ENCODE measurements at places on chromosomes 3 and 15. TPM values are rescaled to one million over a fixed set of nuclear protein-coding genes. Genes with fewer than 3 reads are reported as not detected.

- no peak for DNase-seq
These were observed 11.9 kb downstream of the ANXA2 start for GRCh38 chr15:60385620-60386552.

DNA sequence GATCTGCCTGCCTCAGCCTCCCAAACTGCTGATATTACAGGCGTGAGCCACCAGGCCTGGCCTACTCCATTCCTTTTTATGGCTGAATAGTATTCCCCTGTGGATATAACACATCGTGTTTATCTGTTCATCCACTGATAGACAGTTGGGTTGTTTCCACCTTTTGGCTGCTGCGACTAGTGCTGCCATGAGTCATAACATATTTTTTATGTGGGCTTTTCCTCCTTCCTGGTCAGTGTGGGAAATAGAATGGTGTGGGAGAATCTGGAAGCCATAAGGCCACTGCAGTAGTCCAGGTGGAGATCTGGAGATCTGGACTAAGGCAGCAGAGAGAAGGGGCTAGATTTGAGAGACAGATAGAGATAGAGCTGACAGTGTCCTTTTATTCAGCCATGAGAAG is 16.2 kb downstream of the LCMT2 start:
- DNase-seq, result no peak

DNA sequence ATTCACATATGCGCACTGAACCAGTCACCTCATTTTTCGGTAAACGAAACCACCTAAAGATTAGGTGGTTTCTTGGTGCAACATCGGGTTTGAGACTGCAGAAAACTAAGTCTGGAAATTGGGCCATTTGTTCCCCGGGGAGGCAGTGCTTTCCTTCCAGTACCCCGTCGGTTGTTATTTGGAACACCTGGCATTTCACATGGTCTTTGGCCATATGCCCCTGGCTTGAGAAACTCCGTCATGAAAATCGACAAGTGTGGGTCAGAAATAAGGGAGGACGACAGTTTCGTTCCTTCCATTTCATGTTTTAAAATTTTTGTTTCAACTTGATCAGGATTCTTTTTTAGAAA is 544 bp upstream of the GATM start:
- no peak for DNase-seq

DNA sequence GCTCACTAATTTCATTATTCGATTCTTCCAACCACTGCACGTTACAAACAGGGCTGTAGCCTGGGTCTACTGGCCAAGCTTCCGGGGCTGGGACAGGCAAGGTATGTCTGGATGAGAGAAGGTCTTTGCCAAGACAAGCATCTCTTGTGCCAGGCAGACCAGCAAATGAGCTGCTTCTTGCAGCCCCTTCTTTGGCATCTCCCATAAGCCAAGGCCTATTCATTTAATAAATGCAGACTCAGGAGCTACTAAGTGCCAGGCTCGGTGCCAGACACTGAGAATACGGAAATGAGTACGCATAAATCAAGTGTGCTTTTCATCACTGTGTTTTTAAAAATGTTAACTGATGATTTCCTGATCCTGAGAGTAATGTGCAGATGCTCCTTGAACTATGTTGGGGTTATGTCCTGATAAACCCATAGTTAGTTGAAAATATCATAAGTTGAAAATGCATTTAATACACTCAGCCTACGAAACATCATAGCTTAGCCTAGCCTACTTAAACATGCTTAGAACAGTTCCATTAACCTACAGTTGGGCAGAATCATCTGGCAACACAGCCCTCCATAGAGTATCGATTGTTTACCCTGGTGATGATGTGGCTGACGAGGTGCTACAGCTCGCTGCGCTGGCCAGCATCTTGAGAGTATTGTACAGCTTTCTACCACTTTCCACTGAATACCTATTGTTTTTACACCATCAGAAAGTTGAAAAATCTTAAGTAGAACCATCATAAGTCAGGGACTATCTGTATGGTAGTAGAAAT is 135.0 kb upstream of the CTDSPL start:
- no peak for DNase-seq

GRCh38 chr3:149339931-149340309 is 6.5 kb upstream of the TM4SF18 start:
- peak; percentile 85 for DNase-seq

- DNase-seq, result peak; percentile 31
These were observed 608.4 kb downstream of the CADM2 start for GRCh38 chr3:85567071-85567676.

DNA sequence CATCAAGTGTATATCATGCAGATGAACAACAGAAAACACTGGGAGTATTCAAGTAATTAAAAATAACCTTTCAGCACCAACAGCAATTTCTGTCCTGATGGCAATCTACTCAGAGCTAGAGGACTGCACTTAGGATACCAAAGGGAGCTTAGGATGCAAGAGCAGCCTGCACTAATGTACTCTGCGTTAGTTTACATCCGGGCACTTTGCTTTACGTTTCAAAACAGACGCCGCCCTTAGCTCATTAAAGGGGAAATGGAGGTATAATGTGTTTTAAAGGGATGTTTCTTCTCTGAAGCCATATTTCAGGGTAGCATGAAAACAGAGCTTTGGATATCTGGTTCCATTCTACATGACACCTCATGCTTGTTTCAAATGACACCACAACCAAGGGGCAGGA is 14.0 kb upstream of the B3GNT5 start:
- DNase-seq, result no peak

DNA sequence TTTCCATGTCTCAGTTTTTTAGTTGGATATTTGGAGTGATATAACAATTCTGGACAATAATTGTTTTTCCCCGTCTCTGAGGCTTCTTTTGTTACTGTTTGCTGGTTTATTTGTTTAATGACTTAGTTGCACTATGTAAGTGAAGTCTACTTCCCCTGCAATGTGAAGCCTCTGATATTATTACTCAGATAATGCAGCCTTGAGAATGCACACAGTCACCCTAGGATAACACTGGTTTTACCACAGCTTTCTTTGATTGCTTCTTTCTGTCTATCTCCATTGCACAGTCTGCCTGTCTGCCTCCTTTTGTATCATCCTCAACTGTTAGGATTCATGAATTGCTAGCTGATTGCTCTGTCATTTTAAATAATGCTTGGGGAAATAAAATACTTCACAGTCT is 208.7 kb upstream of the ROBO1 start:
- no peak for DNase-seq

DNA sequence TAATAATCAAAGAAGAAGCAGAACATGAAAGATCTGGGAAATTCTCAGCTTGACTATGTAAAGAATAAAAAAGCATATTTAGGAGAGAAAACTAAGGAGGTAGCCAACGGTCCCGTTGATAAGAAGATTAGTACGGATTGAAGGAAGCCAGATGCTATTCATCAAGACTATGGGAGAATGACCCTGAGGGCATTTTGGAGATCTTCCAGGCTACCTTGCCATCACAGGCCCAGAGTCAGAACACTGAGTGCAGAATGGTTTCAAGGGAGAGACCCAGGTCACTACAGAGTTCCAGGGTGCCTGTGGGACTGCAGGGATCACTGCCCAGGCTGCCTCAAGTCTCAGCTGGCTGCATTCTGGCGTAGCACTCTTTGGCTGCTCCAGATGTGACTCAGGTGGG is 752.9 kb upstream of the ARPP21 start:
- DNase-seq, result no peak

DNA sequence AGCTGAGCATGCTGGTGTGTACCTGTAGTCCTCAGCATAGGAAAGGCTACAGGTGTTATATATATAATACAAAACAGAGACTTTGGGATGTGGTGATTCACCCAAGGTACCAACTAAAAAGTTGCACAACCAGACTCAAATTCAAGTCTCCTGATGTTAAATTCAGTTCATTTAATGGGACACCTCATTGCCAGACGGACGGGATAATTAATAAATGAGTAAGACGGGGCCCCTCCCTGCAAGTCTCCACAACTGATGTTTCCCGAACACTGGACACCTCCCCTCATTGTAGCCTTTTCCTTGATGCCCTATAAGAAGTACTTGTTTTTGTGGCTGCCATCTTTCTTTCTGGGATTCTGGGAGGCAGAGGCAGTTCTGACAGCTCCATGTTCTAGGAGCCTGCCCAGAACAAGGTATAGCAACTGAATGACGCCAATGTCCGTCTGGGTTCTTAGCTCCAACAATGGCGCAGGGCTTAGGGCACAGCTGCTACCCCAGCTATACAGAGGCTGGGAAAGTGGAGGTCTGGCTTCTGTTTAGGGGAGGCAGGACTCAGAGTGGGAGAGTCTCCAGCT is 50.7 kb downstream of the CDC25A start:
- DNase-seq, result no peak

DNA sequence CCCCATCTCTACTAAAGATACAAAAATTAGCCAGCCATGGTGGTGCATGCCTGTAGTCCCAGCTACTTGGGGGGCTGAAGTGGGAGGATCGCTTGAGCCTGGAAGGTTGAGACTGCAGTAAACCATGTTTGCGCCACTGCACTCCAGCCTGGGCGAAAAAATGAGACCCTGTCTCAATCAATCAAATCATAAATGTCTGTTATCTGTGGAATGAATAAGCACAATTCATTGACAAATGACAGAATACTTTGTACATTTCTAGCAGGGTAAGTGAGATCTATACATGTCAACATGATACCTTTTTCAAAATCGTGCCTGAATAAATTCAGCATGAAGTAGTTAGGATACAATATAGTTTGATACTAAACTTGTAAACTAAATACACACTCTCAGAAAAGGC is 181.2 kb downstream of the FOXP1 start:
- no peak for DNase-seq

DNA sequence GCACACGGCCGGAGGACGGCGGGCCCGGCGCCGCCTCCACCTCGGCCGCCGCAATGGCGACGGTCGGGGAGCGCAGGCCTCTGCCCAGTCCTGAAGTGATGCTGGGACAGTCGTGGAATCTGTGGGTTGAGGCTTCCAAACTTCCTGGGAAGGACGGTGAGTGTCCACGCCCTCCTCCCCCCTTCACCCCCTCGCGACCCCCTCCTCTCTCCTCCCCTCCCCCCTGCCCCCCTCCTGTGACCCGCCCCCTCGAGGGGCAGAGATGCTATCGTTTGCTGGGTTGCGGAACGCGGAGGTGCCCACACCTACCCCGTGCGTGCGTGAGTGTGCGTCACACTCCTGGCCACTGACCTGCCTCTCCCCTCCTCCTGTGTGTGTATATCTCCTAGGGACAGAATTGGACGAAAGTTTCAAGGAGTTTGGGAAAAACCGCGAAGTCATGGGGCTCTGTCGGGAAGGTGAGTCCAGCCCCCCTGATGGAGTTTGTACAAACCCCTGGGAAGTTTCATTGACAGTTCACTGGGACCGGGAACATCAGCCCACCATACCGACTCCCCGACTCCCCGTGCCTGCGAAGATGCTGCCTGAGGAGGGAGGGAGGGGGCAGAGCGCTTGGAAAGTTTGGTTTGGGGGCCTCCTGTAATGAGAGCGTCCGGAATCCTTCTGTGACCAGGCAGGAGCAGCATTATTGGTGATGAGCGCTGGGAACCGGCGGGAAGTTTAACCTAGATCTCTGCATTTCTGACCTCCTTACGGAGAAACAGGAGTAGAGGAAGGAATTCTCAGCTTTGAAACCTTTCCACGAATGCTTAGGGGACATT is 795 bp upstream of the SCAANT1 start:
- peak; percentile 84 for DNase-seq

GRCh38 chr15:59501597-59501996 is 63.6 kb downstream of the FAM81A start:
- no peak for DNase-seq

DNA sequence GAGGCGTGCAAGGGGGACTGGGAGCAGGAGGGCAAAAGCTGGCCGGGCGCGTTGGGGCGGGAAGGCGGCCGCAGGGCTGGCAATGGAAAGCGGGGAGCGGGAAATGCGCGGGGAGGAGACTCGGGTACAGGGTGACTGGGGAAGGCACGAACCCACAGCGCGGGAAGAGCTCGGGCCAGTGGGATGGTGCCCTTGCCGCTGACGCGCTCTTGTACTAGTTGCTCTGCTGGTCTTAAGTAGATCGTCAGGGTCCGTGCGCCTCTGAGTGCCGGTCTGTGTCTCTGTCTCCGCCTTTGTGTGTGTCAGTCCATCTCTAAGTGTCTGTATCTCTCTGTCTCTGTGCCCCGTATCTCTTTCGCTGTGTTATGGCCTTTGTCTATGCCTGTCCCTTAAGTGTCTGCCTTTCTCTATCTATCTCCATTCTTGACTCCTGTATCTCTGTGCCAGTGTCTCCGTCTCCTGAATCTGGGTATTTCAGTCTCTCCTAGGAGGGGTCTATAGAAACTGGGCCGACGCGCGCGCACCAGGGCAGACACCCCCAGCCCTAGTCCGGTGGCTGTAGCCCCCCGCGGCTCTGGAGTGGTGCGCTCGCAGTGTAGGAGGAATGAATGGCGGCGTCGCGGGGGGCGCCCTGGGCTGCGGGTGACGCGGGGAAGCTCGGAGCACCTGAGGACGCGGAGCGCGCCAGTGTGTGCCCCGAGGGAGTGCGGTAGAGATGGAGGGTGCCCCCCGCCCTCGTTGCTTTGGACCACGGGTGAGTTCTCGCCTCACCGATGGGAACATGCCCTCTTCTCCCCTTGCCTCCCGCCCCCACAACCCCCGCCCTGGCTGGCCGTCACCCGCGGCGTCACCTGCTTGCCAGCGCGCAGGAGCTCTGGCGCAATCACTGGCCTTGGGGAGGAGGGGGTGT is 756 bp upstream of the CAMK2N2 start:
- DNase-seq, result peak; percentile 84

DNA sequence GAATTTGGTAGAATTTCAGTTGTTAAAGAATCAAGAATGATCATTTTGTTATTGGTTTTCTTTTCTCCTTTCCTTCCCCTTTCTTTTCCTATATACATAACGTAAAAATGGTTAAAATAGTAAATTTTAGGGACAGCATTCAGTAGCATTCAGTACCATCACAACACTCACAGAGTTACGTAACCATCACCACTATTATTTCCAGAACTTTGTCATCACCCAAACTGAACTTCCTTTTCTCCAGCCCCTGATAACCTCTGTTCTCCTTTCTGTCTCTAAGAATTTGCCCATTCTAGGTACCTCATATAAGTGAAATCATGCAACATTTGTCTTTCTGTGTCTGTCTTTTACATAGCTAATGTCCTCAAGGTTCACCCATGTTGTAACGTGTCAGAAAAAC is 165.3 kb downstream of the AKAP13 start:
- DNase-seq, result no peak

DNA sequence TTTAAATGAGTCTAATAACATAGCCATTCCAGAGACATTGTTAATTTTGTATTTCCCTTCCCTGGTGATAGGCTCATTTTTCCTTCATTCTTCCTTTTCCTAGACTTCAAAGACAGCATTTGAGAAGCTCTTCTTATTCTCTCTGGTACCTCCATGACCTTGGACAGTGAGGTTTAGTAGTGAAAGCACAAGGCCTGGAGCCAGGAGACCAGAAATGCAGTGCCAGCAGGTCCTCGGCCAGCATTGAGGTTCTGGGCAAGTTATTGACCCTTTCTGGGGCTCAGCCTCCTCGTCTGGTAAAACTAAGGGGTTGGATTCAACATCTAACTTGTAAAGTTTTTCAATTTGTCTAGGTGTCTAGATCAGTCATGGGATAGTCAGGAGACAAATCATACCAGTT is 146.9 kb downstream of the SV2B start:
- DNase-seq, result no peak

GRCh38 chr3:39668420-39668819 is 141.0 kb upstream of the MYRIP start:
- DNase-seq, result no peak

GRCh38 chr3:30777426-30778113 is 116.9 kb downstream of the GADL1 start:
- DNase-seq, result no peak

The SKOR1 gene
- total RNA-seq, result 0.77 TPM

The SENP8 gene
- 0.91 TPM for total RNA-seq

The GRIP2 gene
- 0.46 TPM for total RNA-seq

The SELENOS gene
- 106 TPM for total RNA-seq

The NKTR gene
- total RNA-seq, result 53.7 TPM

The ARMC8 gene
- 67.4 TPM for total RNA-seq

The NR2E3 gene
- 0.43 TPM for total RNA-seq

The SMAD6 gene
- total RNA-seq, result 182 TPM

The P3H2 gene
- total RNA-seq, result 74.6 TPM

The UQCC5 gene
- total RNA-seq, result 43.0 TPM

Measured in upper lobe of left lung (tissue), 6 donors.